ENCODE measurements at places on chromosomes 5 and 9.

DNA sequence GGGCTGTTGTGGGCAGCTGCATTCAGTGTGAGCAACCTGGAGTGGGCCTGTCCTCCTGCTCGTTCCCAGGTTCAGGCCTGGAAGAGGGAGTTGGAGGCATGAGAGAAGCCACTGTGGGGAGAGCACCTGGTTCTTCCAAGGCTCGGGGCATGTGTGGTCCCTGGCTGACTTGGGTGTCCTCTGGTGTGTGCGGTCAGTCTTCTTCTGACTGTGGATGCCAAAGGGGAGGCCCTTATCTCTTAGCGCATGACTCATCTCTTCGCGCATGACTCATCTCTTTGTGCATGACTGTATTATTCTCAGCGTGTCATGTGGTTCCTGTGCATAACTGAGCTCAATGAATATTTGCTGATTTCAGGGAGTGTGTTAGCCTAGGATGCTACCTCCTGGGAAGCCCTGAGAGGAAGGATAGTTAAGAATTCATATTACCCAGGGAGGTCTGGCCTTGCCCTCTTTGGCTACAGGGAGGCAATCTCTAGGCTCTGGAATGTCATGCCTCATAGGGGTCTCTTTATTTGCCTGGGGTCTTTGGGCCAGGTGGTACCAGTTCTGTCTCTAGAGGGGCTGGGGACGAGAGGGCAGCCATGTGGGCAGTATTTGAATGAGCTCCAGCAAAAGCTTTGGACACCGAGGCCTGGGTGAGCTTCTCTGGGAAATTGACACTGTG, 188.7 kb downstream of the HSPA4 start:
- DNase-seq: no peak

DNA sequence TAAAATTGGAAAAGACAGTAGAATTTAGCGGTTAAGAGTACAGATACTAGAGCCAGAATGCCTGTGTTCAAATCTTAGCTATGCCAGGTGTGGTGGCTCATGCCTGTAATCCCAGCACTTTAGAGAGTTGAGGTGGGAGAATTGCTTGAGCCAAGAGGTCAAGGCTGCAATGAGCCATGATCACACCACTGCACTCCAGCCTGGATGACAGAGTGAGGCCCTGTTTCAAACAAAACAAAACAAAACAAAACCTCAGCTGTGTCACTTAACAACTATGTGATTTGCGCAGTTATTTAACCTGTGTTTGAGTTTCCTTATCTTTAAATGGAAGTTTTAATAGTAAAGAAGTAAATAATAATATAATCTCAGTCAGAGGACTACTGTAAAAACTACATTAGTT, 68.3 kb downstream of the TBCA start:
- no peak for DNase-seq

- no peak for DNase-seq
Observed at GRCh38 chr9:116724123-116724522, 37.0 kb downstream of the TRIM32 start.

DNA sequence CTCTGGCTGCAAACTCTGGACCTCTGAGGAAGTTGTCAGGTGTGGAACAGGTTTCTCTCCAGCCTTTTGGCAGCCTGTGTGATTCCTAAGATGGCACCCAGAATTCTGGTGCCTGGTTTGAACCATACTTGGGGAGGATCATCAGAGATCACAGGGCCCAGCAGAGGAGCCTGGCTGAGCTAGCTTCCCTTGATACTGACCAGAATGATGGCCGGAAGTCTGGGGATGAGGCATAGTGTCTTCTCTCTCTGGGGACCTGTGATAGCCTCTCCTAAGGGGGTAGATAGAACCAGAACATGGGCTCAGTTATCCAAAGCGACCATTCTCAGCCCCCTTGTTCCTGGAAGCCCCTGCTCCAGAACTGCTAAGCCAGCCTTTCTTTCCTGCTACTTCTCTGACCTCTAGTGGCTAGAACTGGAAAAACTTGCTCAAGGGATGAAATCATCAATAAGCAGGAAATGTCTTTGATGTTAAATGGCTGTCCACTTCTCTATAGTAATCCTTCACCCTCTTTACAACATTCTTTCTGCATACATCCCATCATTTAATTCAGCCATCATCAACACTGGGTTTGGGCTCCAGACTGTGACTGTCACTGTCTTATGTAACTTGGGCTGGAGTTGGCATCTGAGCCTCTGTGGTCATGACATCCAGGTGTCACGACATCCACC, 55.1 kb downstream of the C9orf152 start:
- peak; percentile 62 for DNase-seq

DNA sequence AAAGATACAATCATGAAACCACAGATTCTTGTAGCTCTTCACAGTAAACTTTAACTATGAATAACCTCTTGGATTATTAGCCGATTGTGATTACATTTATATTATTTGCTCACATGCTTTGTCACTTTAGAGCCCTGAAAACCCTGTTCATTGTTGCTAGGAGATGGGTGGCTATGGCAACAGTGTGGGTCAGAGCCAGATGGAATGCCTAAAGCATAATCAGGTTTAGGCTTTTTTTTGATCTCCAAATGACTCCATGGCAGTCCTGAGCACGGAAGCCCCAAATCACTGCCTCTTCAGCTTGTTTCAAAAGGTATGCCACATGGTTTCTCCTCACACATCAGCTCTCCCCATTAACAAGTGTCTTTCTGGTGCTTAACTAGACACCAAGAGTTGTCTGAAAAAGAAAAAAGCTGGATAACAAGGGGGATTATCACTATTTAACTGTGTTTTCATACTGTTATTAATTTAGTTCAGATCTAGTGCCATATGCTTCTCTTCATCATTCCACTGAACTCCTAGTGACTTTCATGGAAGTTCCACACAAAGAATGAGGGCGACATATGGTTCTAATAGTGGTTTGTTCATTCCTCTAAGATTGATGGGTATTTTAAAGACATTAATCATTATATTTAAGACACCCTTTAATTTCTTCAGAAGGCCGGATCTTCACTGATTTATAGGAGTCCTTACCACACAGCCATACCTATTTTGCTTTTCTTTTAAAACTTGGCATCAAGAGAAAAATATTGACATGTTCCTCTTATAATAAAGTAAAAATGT, 88.8 kb upstream of the PAM start:
- DNase-seq: no peak

DNA sequence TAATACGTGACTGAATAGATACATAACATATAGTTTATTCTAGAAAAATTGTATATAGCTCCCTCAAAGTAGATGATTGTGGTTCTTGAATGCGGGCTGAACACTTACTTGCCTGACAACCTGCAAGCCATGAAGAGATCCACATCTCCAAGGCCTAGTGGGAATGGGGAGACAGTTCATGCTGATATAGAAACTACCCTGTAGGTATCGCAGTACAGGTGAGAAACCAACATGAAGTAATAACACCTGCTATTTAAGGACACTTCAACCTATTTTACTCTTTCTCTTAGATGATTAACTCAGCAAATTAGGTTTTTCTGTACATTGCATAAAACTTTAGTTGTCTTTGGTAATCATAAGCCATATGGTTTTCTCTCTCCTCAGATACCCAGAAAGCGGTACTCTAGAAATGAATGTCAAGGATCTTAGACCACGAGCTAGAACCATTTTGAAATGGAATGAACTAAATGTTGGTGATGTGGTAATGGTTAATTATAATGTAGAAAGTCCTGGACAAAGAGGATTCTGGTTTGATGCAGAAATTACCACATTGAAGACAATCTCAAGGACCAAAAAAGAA, 47.3 kb downstream of the UHRF2 start:
- no peak for DNase-seq

- no peak for DNase-seq
Observed at GRCh38 chr5:68362331-68362730, 146.8 kb downstream of the PIK3R1 start.

Data from midbrain (tissue), 1 donor.